ENCODE measurements at places on chromosomes 12 and 14.
A peak's percentile ranks its signal among the peaks of the same experiment; 100 is the strongest.

GRCh38 chr12:130715998-130716968, at the start of gene RIMBP2:
Gene RIMBP2 (minus strand): TSS chr12:130716299. CDS start chr12:130479013, 237,286 bp downstream.
- peak; percentile 80 for DNase-seq

DNA sequence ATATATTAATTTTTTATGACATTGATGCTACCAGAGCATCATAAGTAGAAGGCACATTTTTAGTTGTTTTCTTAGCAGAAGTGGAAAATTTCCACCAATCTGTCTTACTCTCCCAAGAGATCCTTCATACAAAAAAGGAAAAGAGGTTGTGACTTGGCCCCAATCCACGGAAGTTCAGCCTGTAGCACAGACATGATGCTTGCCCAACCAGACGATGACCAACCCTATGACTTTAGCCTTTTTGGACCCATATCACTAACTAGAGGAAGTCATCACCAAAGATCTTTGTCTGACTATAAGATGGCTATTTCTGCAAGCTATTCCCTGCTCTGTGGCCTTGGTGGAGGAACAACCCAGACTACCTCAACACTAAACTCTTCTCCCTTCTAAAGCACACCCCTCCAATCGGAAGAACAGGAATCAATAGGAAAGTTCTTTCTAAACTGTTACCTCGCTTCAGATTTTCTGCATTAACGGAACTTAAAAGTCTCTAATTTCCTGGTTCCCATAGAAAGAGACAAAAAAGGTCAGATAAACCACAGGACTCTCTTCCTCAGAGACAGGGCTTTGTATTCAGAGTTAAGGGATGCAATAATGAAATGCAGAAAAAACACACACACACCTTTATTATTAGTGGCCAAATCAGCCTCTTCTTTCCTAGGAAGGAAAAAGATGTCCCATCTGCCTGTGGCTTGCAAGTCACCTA, 4.1 kb upstream of the RHOJ start:
- no peak for DNase-seq

DNA sequence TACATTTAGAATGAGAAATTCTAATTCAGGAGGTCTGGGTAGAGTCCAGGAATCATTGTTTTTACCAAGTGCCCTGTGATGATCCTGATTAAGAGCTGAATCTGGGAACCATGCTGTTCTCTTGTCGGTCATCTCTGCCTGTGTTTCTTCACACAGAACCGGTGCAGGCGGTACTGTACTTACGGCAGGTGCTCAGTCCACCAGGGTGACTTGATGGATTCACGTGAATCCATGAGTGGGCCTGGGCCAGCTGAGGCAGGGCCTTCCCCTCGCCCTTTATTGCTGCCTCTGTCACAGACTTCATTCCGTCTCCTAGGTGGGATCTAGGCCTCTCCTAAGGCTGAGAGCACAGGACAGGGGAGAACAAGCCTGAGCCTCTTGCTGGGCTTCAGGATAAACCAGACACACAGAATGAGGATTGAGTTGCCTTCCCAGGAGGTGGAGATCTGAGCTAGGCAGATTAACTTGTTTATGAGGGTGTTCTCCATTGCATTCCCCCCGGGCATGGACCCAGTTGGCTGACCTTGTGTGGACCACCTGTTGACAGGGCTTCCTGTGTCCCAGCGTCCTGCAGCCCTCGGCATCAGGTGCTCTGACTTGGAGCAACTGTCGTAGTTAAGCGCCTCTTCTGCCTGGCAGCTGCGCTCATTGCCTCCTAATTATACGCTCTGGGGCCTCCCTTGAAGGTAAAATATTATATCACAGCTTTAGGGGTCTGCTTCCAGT, 42.1 kb downstream of the B4GALNT3 start:
- DNase-seq = no peak

DNA sequence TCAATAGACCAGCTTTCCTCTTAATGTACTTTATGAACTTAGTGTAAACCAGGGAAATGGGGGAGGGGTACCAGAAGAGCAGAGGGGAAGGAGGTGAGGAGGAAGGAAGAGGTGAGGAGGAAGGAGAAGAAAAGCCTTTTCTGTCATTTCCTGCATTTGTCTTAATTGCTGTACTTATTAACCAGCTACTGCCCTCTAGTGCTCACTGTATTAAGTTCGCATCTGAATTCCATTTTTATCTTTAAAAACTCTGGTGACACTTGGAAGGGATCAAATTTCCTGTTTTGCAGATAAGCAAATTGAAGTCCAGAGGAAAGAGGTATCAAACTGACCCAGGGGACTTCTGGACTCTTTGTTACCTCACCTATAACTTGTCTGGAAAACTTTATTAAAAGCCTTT, 22.2 kb downstream of the MANSC1 start:
- no peak for DNase-seq

GRCh38 chr12:58066296-58066695, 124.9 kb downstream of the ATP23 start:
- no peak for DNase-seq

- DNase-seq = no peak
Measured at GRCh38 chr14:48709277-48709785, 876.8 kb downstream of the RPS29 start.

- no peak for DNase-seq
Measured at GRCh38 chr12:2333491-2334195, 280.9 kb downstream of the CACNA1C start.

- no peak for DNase-seq
Measured at GRCh38 chr12:42584651-42585111, 4.9 kb downstream of the PRICKLE1 start.

- DNase-seq = no peak
Measured at GRCh38 chr12:66776974-66777373, 98.1 kb upstream of the GRIP1 start.

DNA sequence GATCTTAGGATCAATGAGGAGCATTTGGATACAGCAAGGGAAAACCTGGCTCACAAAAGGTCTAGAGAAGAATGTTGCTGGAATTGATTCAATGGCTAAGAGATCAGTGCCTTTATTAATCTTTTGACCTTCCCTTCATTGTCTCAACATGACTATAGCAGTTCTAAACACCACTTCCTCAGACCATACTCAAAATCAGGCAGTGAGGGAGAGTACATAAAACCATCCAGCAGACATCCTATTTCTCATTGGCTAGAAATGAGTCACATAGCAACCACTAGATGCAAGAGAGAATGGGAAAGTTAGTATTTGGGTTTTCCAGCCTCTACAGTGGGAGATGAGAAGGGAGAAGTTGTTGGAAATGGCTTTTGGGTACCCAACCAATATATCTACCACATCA, 151.4 kb upstream of the NUDT4 start:
- no peak for DNase-seq

DNA sequence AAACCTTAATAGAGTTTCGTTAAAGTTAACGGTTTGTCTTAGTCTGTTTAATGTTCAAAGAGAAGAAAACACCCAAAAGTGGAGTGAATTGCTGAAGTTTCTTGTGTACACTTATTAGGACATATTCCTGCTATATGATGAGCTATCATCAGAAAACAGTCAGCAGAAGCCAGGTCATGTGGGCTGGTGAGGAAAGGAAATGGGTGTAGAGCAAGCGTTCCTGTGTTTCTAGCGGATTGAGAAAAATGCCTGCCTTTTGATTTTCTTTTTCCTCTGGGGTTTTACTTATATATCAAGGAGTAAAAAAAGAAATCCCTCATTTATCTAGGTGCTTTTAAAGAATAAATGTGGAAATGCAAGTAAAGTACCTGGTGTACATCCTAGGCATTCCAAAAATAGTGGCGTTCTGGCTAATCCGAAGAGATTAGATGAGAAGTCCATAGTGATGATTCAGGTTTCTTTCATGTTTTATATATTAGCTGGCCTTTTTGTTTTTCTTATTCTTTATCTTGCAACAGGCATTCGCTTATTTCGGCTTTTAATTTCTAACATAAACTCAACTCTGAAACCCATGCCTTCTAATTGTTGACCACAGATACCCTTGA, 50.7 kb downstream of the FLRT2 start:
- DNase-seq = no peak

DNA sequence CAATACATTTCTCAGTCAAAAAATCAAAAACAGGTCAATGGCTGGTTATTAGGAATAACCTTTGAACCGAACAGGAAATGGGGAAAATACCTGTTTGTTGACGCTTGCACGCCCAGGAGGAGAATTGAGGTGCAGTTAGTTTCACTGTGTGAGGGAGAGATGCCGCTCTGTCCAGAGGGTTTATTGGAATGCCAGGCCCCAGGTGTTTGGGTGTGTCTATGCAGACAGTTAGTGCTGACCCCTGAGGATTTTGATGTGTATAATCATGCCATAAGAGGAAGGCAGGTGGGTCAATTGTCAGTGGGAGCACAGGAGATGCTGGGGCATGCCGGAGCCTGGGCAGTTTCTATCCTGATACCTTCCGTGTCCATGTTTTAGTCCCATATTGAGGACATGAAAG, 100.8 kb upstream of the DIO3 start:
- no peak for DNase-seq

DNA sequence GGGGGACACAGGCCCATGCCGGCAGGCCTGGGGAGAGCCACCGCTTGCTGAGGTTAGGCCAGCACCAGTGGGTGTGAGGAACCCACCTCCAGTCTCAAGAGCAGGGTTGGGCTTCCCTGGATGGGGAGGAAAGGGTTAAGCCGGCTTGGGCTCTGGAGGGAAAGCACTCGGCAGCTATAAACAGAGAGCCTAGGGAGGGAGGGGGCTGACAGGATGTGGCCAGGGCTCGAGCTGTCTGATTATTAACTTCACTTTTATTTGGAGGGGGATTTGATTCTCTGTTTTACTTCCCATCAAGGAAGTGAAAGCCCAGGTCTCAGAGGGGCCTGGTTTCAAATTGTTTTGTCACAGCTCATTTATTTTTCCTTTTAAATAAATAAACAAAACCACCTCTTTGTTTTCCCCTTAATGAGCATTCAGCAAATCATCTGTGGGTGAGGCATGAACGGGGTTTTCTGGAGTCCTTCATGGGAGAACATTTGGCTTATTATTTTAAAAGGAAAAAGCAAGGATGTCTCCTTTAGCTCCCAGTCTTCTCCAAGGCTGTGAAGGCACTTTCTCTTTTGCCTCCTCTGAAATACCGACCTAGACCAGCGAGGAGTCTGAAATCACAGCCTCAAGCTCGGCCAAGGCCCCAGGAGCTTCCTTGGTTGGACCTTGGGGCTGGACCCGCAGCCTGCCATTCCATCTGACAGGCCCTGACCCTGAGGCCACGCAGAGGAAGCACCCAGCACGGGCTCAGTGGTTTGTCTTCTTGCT, 21.9 kb upstream of the ZFP36L1 start:
- DNase-seq = no peak

DNA sequence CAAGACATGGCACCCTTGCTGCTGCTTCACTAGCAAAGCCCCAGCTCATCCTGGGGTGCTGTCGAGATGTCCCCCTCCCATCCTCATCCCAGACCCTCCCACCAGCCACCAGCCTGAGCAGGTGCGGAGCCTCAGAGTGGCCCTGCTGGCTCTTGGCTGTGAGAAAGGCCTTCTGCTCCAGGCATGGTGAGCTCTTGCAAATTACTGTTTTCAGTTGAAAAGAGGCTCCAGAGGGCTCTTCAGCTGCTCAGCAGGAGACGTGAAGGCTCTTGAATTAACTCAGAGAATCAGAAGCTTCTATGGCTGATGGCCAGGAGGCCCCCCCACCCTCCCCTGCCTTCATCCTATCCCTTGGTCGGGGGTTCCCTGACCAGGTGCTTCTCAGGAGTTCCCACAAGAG, 44.1 kb downstream of the WSCD2 start:
- no peak for DNase-seq

DNA sequence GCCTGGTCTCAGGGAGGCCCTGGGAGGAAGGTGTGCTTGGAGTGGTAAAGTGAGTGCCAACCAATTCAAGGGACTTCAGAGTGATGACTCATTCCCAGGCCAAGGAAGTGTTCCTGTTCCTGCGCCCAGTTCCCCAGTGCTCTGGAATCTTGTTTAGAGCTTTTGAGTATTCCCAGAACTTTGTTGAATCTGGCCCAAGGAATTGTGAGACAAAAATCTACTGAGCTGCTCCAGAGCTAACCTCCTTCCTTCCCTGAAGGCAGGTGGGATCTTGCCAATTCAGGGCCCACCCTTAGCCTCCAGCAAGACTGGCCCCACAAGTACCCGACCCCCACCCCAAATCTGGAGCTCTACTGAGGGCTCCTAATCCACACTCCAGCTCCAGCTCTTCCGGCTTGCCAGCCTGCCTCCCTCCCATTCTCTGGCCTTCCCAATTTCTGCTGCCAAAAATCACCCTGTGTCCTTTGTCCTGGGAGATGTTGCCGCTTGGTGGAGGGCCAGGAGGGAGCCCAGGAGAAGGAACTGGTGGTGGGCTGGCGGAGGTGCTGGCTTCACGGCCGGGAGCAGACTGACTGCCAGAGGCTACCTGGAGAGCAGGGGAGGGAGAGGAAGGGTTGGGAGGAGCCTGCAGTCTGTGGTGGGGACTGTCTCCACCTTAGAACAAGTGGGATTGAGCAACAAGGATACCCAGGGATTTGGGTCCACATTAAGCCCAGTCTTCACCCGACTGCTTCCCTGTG, 2.0 kb upstream of the ATN1 start:
- DNase-seq = peak; percentile 67

DNA sequence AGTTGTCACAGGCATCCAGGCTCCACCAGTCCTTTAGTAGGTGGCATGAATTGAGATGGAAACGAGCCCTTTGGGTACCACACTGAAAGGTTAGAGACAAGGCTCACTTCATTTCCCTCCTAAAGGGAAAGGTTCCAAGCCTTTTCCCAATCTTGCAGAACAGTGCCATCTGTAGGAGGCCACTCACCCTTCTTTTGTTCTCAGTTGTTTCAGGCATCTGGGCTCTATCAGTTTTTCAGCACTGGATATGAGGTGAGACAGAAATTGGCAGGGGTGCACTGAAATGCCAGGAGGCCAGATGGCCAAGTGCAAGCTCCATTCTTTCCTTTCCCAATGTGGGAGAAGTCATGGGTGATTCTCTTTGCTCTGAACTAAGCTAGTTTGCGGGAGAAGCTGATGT, 15.2 kb downstream of the FBXO33 start:
- DNase-seq = no peak

Data from head of caudate nucleus (tissue), 42 donors.